ENCODE measurements at places on chromosomes 6 and 20.

DNA sequence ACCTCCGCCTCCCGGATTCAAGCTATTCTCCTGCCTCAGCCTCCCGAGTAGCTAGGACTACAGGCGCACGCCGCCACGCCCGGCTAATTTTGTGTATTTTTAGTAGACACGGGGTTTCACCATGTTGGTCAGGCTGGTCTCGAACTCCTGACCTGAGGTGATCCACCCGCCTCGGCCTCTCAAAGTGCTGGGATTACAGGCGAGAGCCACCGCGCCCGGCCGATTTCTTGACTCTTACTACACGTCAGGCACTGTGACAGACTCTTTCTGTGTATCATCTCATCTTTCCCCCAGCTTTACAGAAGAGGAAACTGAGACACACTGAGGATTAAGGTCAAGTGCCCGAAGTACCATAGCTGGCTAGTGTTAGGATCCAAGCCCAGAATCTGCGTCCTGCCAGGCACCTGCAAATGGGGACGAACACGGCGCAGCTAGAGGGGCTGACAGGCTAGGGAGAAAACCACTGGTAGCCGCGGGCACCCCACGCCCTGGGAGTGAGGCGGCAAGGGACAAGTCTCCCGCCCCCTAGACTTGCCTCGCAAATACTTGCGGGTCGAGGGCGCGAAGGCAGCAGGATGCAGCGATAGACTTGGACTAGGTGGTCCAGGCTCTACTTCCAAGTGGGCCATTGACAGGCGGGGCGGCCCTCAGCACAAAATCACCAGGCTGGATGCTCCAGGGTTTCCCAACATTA, 1.1 kb upstream of the TAF8 start:
- peak; percentile 22 for DNase-seq

DNA sequence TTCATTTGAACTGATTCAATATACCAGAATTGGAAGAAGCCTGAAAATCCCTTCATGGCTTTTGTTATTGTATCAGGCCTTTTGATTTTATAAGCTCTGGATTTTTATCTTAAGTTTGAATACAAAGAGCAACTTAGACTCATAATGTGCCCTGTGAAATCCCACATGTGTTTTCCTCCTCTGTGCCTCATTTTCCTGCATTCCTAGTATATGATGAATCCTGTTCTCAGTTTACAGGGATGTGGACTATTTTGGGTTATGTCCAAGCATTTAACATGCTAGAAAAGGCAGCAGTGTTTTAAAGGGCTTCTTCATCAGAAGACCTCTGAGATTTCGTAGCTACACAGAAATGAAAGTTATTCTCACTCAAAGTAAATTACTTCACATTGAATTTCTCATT, 455.0 kb downstream of the RFPL4B start:
- DNase-seq: no peak

DNA sequence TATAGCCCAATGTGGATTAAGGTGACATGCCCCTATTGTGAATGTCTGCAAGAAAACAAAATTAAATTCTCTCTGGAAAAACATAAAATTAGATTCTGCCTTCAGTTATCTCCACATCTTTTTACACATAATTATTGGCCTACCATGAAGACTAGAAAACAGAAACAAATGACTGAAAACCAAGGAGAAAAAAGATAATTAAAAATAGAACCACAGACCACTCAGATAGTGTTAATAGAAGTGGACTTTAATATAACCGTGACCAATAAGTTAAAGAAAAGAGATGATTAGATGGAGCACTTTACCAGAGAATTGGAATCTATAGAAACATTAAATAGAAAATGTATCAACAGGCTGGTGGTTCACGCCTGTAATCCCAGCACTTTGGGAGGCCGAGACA, 445.7 kb downstream of the EPM2A start:
- no peak for DNase-seq

DNA sequence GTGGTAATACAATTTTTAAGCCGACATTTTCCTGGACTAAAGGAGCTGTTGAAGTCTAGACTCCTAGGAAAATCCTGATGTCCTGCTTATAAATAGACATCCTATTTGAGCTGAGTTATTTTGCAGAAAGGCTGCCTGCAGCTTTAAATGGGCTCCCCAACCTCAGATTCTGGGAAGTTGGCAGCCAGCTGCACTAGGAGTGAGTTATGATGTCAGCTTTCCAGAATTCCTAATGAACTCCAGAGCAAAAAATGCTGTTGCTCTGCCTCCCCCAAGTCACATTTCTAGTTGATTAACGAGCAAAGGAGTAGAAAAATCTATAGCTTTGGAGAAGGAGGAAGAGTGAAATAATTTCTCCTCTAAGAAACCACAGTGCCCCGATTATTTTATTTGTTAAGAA, 346.3 kb upstream of the SULF2 start:
- DNase-seq: no peak

GRCh38 chr20:40238511-40238910, 450.5 kb downstream of the MAFB start:
- DNase-seq: no peak

DNA sequence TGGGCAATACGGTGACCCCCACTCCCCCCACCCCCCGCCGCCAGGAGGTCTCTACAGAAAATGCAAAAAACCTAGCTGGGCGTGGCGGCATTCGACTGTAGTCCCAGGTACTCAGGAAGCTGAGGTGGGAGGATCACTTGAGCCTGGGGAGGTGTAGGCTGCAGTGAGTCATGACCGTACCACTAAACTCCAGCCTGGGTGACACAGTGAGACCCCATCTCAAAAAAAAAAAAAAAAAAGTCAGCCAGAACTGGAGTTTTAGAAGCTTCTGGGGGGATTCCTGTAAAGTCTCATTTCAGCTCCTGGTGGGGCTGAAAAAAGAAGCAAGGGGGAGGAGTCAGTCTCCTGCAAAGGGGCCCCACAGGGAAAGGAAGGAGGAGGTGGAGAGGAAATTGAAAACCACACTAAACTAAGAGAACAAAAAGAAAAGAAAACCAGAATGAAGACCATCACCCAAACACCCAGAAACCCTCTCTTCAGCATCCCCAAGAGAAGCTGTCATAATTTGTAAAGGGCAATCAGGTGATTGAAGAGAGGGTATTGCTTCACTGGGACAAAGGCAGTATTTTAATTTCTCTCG, 50.4 kb downstream of the NOL4L start:
- peak; percentile 59 for DNase-seq

GRCh38 chr6:121666814-121667213, 231.4 kb downstream of the GJA1 start:
- DNase-seq: no peak

DNA sequence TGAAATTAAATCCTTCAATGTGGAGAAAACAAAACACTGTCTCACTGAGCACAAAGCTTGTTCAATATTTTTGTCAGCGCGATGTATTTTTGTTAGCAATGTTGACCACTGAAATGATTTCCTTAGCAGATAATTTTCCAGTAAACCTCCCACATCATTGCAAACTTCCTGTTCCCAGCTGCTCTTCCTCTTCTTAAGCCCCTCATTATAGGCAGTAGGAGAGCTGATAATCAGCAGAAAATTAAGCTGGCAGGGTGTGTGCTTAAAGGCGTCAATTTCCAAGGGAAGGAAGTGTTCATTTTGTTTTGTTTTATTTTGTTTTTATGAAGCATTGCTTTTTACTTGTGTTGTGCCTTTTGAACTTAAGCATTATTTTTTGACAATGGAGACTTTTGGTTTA, 29.1 kb upstream of the TMEM14A start:
- DNase-seq: no peak

DNA sequence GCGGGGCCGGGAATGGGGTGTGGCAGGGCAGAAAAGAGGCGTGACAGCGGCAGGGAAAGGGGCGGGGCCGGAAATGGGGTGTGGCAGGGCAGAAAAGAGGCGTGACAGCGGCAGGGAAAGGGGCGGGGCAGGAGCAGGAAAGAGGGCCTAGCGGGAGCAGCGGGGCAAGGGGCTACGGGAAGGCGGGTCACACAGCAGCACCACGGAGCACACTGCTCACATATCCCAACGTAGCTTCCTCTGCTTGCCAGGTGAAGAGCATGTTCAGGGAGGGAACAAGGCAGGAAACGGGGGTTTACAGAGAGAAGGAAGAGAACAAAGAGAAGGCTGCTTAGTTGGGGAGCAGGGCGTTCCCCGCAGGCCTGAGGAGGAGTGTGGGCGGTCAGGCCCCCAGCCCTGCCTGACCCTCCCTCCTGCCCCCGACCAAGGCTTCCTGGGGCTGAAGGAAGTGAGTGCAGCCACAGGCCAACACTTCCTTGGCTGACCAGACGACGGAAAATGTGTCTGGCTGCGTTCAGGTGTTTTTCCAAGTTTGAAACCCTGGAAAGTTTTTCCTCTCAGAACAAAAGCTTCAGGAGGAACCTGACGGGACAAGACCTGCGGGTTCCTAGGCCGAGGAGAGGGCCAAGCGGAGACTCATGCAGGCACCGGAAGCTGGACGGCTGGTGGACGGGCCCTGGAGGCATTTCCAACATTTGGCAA, 13.8 kb downstream of the UCKL1 start:
- DNase-seq: peak; percentile 40

DNA sequence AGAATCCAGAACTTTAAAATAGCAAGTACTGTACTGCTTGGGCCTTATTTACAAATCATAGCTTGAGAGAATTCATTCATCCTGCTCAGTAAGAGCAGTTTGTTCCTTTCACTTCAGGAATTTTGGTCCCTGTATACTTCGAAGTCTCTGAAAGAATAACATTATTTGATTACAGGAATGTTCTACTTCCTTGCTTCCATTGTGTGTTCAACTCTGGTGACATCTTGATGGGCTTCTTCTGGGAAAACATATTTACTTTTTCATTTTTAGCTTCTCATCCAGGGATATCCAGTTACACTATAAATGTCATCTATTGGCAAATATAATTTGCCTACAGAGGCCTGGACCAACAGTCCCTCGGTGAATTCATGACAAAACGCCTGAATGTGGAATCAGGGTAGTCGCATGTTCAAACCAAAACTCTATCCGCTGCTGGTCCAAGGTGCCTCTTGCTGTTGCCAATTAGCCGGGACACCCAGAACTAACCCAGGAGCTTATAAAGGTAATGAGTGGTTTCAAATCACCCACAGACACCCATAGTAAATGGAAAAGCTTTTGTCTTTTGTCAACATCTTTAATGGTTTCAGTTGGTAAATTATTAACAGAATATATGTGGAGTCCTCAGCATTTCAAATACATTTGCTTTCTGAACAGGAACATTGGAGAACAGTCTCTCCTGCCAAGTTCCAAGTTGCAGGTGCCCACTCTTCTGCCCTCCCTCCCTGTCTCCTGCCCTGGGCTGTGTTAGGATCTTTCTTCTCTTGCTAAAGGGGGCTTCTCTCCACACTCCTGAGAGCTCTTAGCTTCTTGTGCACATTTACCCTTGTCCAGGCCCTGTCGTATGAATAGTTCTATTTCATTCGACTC, 162.5 kb upstream of the CITED2 start:
- no peak for DNase-seq

GRCh38 chr6:22328474-22328873, 31.6 kb upstream of the PRL start:
- DNase-seq: no peak

DNA sequence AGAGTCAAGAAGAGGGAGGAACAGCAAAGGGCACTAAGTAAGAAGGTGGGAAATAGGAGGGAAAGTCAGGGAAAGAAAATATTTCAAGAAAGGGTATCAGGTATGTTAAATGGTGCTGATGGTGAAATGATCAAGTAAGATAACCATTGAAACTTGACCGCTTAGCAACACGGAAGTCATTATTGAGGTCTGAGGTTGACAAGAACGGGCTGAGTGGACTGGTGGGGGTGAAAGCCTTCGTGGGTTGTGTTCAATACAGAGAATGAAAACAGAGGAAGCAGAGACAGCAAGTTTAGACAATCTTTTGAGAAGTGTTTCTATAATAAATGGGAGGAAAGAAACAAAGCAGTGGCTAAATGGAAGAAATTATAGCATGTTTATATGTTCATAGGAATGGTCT, 72.0 kb downstream of the LIN28B start:
- no peak for DNase-seq

- no peak for DNase-seq
These were observed 413.5 kb downstream of the PRKN start for GRCh38 chr6:162313922-162314660.

GRCh38 chr20:53142225-53143127, 170.3 kb downstream of the TSHZ2 start:
- no peak for DNase-seq

DNA sequence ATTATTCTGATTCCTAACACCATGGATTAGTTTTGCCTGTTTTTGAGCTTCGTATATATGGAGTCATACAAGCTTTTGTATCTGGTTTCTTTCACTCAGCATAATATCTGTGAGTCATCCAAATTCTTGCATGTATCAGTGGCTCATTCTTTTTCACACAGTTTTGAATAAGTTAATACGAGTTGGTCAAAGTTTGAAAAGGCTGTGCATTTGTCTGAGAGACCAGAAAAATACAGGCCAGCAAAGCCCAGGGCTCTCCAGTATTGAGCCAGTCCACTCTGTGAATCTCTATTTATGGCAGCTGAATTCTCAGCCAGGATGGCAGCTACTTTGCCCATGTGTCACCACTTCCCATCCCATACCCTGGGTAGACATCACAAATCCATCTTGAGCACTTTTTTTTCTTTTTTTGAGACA, 7.2 kb upstream of the CHMP4B start:
- DNase-seq: no peak

DNA sequence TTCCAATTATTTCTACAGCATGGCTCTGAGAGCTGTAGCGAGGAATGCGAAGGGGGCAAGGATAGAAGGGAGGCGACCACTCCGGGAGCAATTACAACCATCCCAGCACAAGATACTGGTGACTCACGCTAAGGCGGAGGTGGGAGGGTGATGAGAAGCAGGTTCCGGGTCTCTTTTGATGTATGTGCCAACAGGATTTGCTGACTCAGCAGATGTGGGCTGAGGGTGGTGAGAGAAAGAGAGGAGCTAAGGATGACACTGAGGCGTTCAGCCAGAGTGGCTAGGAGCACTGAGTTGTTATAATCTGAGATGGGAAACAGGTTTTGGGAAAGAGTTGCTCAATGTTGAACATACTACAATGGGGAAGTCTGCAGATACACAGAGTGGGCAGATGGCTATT, 9.3 kb upstream of the TXNDC5 start:
- DNase-seq: peak; percentile 69

GRCh38 chr20:64006490-64006889, 25.6 kb downstream of the PRPF6 start:
- no peak for DNase-seq

GRCh38 chr6:144896289-144896688, 611.2 kb downstream of the UTRN start:
- no peak for DNase-seq

GRCh38 chr20:44723391-44723790, 8.2 kb downstream of the CCN5 start:
- DNase-seq: no peak

GRCh38 chr20:19783966-19784401, 25.9 kb downstream of the RIN2 start:
- no peak for DNase-seq

DNA sequence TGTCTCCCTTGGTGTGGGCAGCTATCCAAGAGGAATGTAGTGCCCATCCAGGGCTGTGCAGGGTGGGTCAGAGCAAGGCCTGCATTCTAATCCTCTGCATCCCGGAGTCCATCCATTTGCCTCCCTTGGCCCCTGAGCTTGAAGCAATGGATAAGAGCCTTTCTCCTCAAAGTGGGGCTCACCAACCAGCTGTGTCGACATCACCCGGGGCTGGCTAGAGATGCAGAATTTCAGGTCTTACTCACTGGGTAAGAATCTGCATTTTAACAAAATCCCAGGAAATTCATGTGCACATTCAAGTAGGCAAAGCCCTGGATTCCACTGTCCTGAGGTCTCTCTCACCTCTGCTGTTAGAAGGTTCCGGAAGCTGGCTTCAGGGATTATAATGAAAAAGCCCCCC, 95.3 kb downstream of the MDGA1 start:
- DNase-seq: no peak

GRCh38 chr6:107637316-107638315, 147.7 kb downstream of the SOBP start:
- DNase-seq: no peak

Data from stimulated activated CD4-positive, alpha-beta T cell treated with anti-CD3 and anti-CD28 coated beads, Interleukin-4, amount 100 ng/mL, for 24 hours (primary cell).